ENCODE measurements at places on chromosomes 4 and X.

- no peak for DNase-seq
Measured at GRCh38 chr4:27198971-27199370, 338.3 kb downstream of the STIM2 start.

GRCh38 chr4:153546280-153546679 lies 80.1 kb downstream of the TMEM131L start:
- no peak for DNase-seq

GRCh38 chr4:53075162-53075785 lies 213.2 kb downstream of the RASL11B start:
- no peak for DNase-seq

- peak; percentile 1 for DNase-seq
Measured at GRCh38 chrX:113059714-113060113, 219.1 kb upstream of the AMOT start.

- DNase-seq: no peak
Measured at GRCh38 chr4:162535121-162535520, 371.3 kb upstream of the FSTL5 start.

DNA sequence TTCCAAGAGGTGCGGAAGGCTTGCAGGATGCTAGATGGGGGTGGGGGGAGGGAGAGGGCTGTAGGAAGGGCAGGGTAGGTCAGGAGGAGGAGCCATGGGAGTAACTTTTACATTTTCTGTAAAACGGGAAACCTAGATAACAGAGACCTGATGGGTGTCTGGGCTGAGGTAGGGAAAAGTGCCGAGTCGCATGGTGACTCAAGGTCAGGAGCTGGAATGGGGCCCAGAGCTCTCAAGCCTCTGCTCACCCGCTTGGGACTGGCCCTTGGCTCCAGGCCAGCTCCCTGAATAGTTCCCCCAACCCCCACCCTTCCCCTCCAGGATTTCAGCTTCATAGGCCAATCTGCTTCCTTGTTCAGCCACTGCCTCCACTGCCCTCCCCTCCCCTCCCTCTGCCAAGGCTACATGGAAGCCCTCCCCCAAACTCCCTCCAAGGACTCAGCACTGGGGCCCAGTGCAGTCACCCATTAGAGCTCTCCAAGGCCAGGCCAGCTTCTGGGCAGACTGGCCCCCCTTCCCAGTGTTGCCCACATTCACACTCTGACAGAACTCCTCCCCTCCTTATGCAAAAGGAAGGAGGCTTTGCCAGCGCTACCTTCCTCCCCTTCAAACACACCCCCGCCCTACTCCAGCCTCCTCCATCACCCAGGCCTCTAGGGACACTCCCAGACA lies 43.6 kb downstream of the TSC22D3 start:
- DNase-seq: peak; percentile 81

DNA sequence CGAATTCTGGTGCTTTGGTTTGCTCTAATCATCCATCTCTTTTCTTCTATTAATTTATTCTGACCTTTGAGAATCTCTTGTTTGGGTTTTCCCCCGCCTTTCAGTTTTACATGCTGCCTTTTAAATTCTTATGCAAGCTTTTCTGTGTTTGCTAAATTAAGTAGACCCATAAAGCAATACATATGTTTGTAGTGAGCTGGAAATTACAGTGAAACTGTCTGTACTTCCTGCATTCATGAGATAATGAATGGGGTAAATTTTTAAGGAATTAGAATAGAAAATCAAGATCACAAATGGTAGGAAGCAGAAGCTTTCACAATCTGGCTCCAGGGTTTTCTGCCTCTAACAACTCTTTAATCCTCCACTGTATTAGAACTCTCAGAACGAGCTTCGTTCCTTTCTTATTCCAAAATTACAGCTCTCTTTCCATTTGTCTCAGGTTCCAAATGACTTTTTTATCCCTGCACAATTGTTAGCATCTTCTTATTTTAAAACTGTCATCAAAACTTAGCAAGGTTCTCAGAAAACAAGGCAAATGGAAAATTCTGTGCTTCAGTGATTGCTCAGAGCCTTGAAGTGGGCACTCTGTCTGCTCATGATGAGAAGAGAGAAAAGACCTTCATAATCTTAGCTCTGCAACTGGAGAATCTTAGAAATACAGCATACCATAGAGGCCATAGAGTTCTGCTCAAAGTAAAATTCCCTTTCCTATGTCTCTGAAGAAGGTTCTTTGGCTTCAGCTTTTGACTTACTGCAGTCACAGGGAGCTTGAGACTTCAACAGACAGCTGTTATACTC lies 108.2 kb downstream of the EGF start:
- no peak for DNase-seq

- peak; percentile 69 for DNase-seq
Measured at GRCh38 chr4:188783175-188783574, 643.9 kb downstream of the TRIML1 start.

GRCh38 chr4:100582146-100582545 lies 64.3 kb upstream of the EMCN start:
- no peak for DNase-seq
